Lower lobe of right lung (tissue), 2 donors: ENCODE measurements at places on chromosomes 12 and 14. TPM values are rescaled to one million over a fixed set of nuclear protein-coding genes. Genes with fewer than 3 reads are reported as not detected.
A peak's percentile ranks its signal among the peaks of the same experiment; 100 is the strongest.

The SCFD1 gene
- 73.8 TPM for total RNA-seq

DNA sequence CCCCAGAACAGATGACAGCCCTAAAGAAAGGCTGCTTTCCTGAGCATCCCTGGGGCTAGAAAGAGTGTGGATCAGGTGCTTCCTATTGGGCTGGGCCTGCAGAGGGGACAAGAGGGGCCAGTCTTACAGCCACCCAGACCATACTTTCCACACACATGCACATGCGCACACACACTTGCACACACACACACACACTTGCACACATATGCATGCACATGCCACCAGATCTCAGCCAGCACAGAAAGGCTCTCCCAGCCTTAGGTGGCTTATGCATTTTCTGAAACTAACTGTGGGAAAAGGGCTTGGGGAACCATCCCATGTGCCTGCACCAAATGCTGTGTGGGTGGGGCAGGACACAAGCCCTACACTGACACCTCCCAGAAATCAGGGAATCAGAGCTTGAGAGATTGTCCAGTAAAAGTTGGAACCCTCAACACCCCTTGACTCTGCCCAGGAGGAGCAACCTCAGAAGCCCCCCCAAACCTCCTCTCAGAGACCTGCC lies 2.5 kb upstream of the DIO3 start:
- H3K27me3 ChIP-seq, result peaks cover 43% of the 10 kb centered on the region
- no peaks in the 10 kb centered on the region for H3K4me1 ChIP-seq
- peak overlapping the region; percentile 58 for H3K4me3 ChIP-seq
- DNase-seq, result peak; percentile 10

DNA sequence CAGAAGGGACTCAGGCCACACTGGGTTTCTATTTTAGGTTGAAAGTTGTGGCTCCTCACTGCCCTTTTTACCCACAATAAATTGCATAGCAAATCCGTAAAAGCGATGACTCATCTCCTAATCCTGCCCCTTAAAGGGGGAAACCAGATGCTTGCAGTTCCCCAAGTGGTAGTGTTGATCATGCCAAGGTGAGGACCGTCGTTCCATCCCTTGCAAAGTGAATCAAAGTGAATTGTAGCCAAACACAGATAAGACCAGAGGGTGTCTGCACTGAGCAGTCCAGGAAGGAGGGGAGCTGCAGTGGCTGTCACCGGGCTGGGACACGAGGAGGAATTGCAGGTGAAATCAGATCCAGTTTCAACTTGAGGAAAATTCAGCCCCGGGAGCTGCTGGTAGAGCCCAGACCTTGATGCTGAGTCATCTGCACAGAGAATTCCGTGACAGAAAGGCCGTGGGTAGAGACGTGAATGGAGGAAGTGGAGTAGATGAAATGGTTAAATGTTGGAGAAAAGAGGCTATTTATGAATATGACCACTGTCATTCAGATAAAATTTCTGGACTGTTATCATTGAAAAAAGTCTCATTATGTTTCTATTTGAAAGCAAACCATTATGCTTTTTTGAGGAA lies 44.2 kb upstream of the MMP17 start:
- H3K27me3 ChIP-seq, result no peaks in the 10 kb centered on the region
- no peak overlapping the region for H3K4me3 ChIP-seq
- H3K4me1 ChIP-seq, result no peaks in the 10 kb centered on the region

The EIF2B1 gene
- total RNA-seq, result 41.4 TPM

- peaks cover 8% of the 10 kb centered on the region for H3K4me1 ChIP-seq
- no peak overlapping the region for H3K4me3 ChIP-seq
- no peak overlapping the region for H3K27ac ChIP-seq
- H3K27me3 ChIP-seq, result no peaks in the 10 kb centered on the region
- no peak for DNase-seq
Observed at GRCh38 chr14:96191841-96192462, 12.7 kb upstream of the BDKRB2 start.

The PPM1H gene
- total RNA-seq, result 6.8 TPM

The LRTM2 gene
- total RNA-seq, result not detected

GRCh38 chr14:77849711-77850110 lies 49.8 kb downstream of the ADCK1 start:
- no peak for DNase-seq
- H3K4me1 ChIP-seq, result no peaks in the 10 kb centered on the region
- no peaks in the 10 kb centered on the region for H3K36me3 ChIP-seq
- no peak overlapping the region for H3K4me3 ChIP-seq
- H3K27ac ChIP-seq, result no peak overlapping the region

The CD69 gene
- total RNA-seq, result 11.4 TPM

The KRT85 gene
- not detected for total RNA-seq

The SPTB gene
- total RNA-seq, result 2.5 TPM

DNA sequence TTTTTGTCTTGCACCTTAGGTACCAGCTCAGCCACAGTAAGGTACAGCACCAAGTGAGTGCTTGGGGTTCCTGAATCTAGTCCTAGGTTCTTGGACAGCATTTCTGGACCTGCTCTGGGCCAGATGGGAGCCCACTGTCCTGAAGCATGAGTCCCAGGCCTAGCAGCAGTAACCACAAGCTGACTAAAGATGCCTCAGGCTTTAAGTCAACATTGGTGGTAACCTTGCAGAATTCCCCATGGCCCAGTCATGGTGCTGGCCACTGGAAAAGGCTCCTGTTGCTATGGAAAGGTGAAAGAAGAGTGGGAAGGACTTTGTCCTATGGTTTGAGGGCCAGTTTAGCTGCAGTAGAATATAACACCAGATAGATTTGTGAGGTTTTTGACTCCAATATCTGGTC lies 86.9 kb upstream of the CLEC14A start:
- DNase-seq, result no peak
- no peak overlapping the region for H3K27ac ChIP-seq
- no peaks in the 10 kb centered on the region for H3K36me3 ChIP-seq
- no peak overlapping the region for H3K4me3 ChIP-seq
- no peaks in the 10 kb centered on the region for H3K27me3 ChIP-seq

GRCh38 chr12:107844312-107844921 lies 69.9 kb downstream of the ASCL4 start:
- no peak overlapping the region for H3K27ac ChIP-seq
- DNase-seq, result no peak
- H3K4me3 ChIP-seq, result peak overlapping the region; percentile 33
- peaks cover 18% of the 10 kb centered on the region for H3K4me1 ChIP-seq
- H3K36me3 ChIP-seq, result no peaks in the 10 kb centered on the region

DNA sequence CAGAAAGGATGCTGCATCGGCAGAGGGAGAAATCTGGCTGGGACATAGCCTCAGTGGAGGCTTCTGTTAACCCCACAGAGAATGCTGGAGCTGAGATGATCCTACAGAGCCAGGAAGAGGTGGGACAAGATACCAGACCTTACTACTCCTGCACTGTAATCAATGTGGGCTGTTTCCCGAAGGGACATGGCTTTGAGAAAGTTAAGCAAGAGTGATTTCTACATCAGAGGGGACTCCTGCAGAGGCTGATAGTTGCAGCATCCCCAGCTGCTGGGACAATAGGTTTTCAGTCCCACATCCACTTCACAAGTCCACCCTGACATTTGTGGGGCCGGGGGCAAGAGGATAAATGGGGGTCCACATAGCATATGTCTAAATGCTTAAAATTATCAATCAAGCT lies 22.5 kb upstream of the CMKLR1 start:
- no peak overlapping the region for H3K27ac ChIP-seq
- no peak for DNase-seq
- H3K4me1 ChIP-seq, result no peaks in the 10 kb centered on the region
- no peaks in the 10 kb centered on the region for H3K27me3 ChIP-seq

- no peaks in the 10 kb centered on the region for H3K27me3 ChIP-seq
- no peak overlapping the region for H3K27ac ChIP-seq
- no peaks in the 10 kb centered on the region for H3K36me3 ChIP-seq
- no peak for DNase-seq
- no peak overlapping the region for H3K4me3 ChIP-seq
- no peaks in the 10 kb centered on the region for H3K4me1 ChIP-seq
Observed at GRCh38 chr12:5222011-5222461, 178.4 kb downstream of the KCNA5 start.

GRCh38 chr12:5587711-5588121 lies 155.8 kb downstream of the NTF3 start:
- H3K4me3 ChIP-seq, result no peak overlapping the region
- H3K4me1 ChIP-seq, result peaks cover 5% of the 10 kb centered on the region
- H3K27me3 ChIP-seq, result no peaks in the 10 kb centered on the region
- no peak for DNase-seq
- no peak overlapping the region for H3K27ac ChIP-seq

The HOXC12 gene
- total RNA-seq, result not detected

- peaks cover 2% of the 10 kb centered on the region for H3K27me3 ChIP-seq
- no peak overlapping the region for H3K27ac ChIP-seq
- H3K4me1 ChIP-seq, result no peaks in the 10 kb centered on the region
Observed at GRCh38 chr12:34397591-34398365, 375.5 kb downstream of the ALG10 start.

- H3K27ac ChIP-seq, result no peak overlapping the region
- no peaks in the 10 kb centered on the region for H3K27me3 ChIP-seq
- H3K36me3 ChIP-seq, result peaks cover 57% of the 10 kb centered on the region
- DNase-seq, result no peak
- peaks cover 21% of the 10 kb centered on the region for H3K4me1 ChIP-seq
Observed at GRCh38 chr12:56304872-56305590, 4.9 kb upstream of the CS start.

- H3K27me3 ChIP-seq, result no peaks in the 10 kb centered on the region
- peak overlapping the region; percentile 82 for H3K4me3 ChIP-seq
- no peak for DNase-seq
- H3K27ac ChIP-seq, result peak overlapping the region; percentile 99
Observed at GRCh38 chr14:24441485-24441884, 1.1 kb downstream of the SDR39U1 start.

GRCh38 chr12:62803756-62804155 lies 131.2 kb downstream of the PPM1H start:
- H3K4me3 ChIP-seq, result no peak overlapping the region
- no peaks in the 10 kb centered on the region for H3K4me1 ChIP-seq
- no peaks in the 10 kb centered on the region for H3K36me3 ChIP-seq
- no peak overlapping the region for H3K27ac ChIP-seq

- H3K4me3 ChIP-seq, result no peak overlapping the region
- H3K36me3 ChIP-seq, result peaks cover 66% of the 10 kb centered on the region
- H3K27ac ChIP-seq, result no peak overlapping the region
- no peaks in the 10 kb centered on the region for H3K27me3 ChIP-seq
- DNase-seq, result no peak
Observed at GRCh38 chr14:76203086-76204001, 51.6 kb downstream of the GPATCH2L start.

The TSPAN19 gene
- 6.6 TPM for total RNA-seq

The SAV1 gene
- 39.3 TPM for total RNA-seq

The GALNT8 gene
- 0.77 TPM for total RNA-seq

DNA sequence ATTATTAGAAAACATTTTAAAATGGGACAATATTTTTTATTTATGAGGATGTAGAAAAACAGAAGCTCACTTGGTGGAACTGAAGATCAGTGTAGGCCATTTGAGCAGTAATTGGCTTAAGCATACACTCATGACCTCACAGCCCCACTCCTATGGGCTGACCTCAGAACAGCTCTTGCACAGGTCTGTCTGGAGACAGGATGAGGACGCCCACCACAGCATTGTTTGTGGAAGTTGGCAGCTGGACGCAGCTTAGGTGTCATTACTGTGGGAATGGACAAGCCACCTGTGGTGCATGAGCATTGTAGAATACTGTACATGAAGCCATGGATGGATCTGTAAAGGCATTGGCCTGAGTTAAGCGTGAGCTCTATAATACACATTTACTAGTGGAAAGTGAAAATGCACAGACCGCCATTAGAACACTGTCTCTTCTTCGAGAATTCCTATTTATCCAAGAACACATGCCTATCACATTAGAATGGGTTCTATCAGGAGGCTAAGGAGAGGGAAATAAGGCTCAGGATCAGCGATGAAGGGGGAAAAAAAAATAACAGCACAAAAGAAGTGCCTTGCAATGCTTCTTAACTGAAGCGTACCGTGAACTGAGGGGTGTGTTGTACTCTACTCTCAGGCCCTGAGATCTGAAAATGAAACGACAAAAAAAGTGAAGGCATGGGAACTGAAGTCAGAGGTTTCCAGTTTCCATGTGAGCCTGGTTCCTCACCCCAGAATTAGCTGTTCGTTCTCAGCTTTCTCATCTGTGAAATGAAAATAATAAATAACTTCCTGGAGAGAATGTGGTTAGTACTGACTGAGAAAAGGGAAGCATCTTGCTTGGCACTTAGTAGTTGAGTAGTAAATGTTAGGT lies 33.6 kb downstream of the KCNA1 start:
- H3K36me3 ChIP-seq, result no peaks in the 10 kb centered on the region
- H3K27ac ChIP-seq, result no peak overlapping the region
- peaks cover 5% of the 10 kb centered on the region for H3K27me3 ChIP-seq
- no peaks in the 10 kb centered on the region for H3K4me1 ChIP-seq

The LIN52 gene
- total RNA-seq, result 7.9 TPM

The KRT71 gene
- not detected for total RNA-seq

GRCh38 chr14:106792543-106792942 lies 1266.2 kb downstream of the TMEM121 start:
- no peaks in the 10 kb centered on the region for H3K36me3 ChIP-seq
- no peak overlapping the region for H3K4me3 ChIP-seq
- no peaks in the 10 kb centered on the region for H3K27me3 ChIP-seq
- no peak overlapping the region for H3K27ac ChIP-seq
- no peak for DNase-seq

GRCh38 chr14:105974902-105975301 lies 448.5 kb downstream of the TMEM121 start:
- DNase-seq, result no peak
- H3K4me1 ChIP-seq, result no peaks in the 10 kb centered on the region
- no peak overlapping the region for H3K27ac ChIP-seq
- H3K27me3 ChIP-seq, result no peaks in the 10 kb centered on the region
- no peaks in the 10 kb centered on the region for H3K36me3 ChIP-seq

The FAM181A gene
- total RNA-seq, result 6.4 TPM

The TMCC3 gene
- total RNA-seq, result 9.7 TPM

DNA sequence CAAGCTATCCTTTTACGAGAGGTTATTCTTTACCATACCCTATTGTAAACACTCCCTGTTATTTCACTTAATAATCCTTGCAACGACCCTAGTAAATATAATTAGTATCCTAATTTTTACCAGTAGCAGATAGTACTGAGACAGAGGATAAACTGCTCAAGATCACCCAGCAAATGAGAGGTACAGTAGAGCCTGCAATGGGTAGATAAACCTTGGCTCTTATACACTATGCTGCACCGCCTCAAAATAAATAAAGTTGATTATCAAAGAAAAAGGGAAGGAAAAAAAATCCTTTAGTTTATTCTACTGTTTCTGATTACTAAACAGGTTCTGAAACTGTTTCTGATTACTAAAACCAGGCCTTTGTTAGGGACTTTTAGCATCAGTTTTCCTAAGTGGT lies 22.5 kb downstream of the YBX3 start:
- H3K27me3 ChIP-seq, result no peaks in the 10 kb centered on the region
- peaks cover 77% of the 10 kb centered on the region for H3K36me3 ChIP-seq
- no peak overlapping the region for H3K27ac ChIP-seq
- no peak overlapping the region for H3K4me3 ChIP-seq
- DNase-seq, result no peak

GRCh38 chr12:96343347-96343954 lies 56.8 kb downstream of the CDK17 start:
- no peak overlapping the region for H3K4me3 ChIP-seq
- H3K36me3 ChIP-seq, result no peaks in the 10 kb centered on the region
- peaks cover 9% of the 10 kb centered on the region for H3K4me1 ChIP-seq
- H3K27me3 ChIP-seq, result no peaks in the 10 kb centered on the region
